Esophagus mucosa (tissue), 1 donor: ENCODE measurements at places on chromosomes 3 and 15. TPM values are rescaled to one million over a fixed set of nuclear protein-coding genes. Genes with fewer than 3 reads are reported as not detected.

SPATA12 gene
- not detected for total RNA-seq

GRCh38 chr3:20400281-20400680 is 214.3 kb upstream of the SGO1 start:
- no peak for ATAC-seq

- ATAC-seq: peak; percentile 33
These were observed 88.7 kb downstream of the SEMA5B start for GRCh38 chr3:122938783-122939425.

FRMD5 gene
- total RNA-seq: 0.20 TPM

FANCD2OS gene
- total RNA-seq: not detected

HTR3E gene
- not detected for total RNA-seq

- ATAC-seq: peak; percentile 36
These were observed 424 bp downstream of the EAF2 start for GRCh38 chr3:121835465-121835801.

DNA sequence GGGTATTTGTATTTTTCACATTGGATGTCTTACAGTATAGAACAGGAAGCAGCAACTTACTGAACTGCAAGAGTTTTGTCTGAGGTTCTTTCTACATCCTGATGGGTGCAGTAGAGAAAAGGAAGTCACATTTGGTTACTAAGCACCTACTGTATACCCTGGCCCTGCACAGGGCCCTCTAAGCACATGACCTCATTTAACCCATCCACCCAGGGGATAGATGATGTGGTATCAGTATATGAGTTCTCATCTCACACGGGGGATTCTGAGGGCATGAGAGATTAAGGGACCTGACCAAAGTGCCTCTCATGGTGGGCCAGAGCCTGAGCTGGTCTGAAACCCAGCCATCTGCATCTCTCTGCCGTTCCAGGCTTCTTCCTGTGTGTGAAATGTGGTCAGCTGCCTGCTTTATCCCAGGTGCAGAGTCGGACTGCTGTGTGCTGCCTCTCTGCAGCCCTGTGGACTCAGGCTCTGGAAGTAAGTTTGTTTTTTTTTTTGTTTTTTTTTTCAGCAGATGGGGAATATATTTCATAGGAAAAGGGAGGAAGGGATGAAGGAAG is 17.9 kb downstream of the SLC6A11 start:
- ATAC-seq: no peak

DUOX1 gene
- total RNA-seq: 114 TPM

GRCh38 chr15:85598718-85599398 is 195.9 kb downstream of the KLHL25 start:
- ATAC-seq: no peak

- ATAC-seq: no peak
These were observed 201.4 kb upstream of the ARHGEF26 start for GRCh38 chr3:153919773-153920172.

PAQR5 gene
- 13.6 TPM for total RNA-seq

DNA sequence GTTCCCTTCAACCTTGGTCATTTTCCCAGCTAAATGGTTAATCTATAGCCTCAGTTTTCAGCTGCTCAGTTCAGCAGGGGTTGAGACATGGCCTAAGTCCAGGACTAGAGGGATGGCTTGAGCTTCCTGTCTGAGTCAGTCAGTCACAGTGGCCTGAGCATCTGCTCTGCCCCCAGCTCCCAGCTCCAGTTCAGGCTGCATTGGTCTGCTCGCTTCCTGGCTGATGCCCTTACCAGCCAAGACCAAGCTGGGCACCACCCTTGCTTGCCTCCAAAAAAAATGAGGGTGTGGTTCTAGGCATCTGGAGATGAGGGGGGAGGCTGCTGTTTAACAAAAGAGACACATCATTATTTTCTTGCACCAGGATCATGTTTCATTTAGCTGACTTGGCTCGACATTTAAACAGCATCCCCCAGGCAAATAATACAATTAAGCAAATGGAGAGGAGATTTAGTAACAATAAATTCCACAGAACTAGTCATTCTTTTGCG is 70.7 kb downstream of the WNT5A start:
- ATAC-seq: no peak

GRCh38 chr3:47503033-47503432 is 10.5 kb downstream of the ELP6 start:
- no peak for ATAC-seq

LEO1 gene
- total RNA-seq: 16.8 TPM

DNA sequence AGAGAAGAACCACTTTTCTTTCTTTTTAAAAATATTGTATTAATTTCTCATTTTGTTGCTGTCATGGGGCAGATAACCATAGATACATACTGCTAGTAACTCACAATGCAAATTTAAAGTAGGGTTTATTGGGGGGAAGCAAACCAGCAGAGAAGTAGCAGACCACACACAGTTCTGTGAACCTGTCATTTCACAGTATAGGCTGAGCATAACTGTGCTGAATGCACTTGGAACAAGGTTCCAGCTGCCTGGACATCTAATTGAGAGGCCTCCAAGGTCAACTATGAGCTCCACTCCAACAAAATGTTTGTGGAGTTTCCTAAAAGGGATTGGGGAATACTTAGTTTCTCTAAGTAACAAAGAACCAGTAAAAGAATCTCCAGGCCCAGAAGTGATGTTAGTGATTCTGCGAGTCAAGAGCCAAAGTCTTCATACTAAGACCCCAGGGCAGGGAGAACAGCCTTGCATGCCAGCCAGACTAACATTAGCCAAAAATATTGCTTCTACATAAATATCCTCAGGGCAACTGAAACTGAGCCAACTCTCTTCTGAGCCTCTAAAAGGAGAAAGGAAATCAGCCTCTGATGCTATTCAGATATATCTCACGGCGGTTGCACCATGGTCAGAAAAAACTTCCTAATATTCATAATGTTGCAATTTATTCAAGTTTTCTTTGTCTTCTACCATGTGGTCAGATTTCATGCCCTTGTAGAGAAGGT is 856.4 kb upstream of the ALCAM start:
- ATAC-seq: no peak

DNA sequence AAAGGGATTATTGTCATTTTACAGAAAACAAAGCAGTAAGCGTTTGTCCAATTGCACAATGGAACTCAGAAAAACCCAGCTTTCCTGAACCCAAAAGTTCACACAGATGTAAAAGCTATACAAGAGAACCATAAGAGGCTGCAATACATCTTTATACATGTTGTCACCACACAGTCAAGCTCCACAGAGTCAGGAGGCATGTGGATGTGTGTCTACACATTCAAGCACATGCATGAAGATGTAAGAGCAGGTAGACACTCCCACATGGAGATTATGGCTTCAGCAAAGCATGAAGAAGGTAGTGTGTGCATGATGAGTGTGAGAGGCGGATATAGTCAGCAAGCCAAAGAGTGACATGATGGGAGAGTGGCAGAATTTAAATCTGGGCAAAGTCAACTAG is 124.7 kb upstream of the THBS1 start:
- ATAC-seq: peak; percentile 83

GMNC gene
- total RNA-seq: not detected

CTXN2 gene
- not detected for total RNA-seq

C3orf80 gene
- 5.9 TPM for total RNA-seq

EPHB3 gene
- 44.7 TPM for total RNA-seq

NSMCE3 gene
- 2.6 TPM for total RNA-seq

DNA sequence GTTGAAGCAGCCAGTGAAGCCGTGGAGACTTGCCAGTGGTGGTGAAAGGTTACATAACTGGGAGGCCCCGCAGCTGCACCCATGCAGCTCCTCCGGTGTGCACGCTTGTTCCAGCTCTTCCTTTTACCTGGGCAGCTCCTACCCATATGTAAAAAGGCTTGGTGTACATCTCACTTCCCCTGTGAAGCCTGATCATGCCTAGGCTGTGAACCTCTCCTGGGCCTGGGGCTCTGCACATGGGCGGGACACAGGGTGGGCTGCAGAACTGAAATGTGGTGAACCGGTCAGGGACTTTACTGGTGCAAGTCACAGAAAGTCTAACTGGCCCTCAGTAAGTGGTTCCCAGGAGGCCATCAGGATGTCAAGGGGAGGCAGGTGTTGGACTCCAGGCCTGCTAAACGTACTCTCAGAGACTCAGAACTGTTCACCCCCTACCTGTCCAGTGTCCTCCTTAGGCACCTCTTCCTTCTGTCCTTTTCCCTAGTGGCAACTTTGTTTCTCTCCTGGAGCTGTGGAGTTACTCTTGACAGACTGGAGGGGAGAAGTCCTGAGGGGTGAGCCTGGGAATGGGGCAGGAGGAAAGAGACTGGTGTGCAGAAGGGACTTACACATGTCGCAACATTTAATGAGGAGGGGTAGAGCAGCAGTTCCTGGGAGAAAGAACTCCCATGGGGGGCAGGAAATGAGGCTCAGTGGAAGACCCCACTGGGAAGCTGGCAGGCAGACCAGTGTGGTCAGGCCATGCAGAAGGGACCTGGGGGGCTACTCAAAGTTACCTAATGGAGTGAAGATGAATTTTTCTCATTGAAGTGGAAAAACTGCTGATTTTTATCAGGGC is 148.1 kb downstream of the EEFSEC start:
- no peak for ATAC-seq

RBP2 gene
- not detected for total RNA-seq

GRCh38 chr3:166993015-166993630 is 387.0 kb downstream of the ZBBX start:
- ATAC-seq: no peak

GRCh38 chr3:97971679-97972567 is at the start of gene RIOX2:
Gene RIOX2 (minus strand): TSS chr3:97972431. CDS start chr3:97967593, 4,838 bp downstream.
- peak; percentile 97 for ATAC-seq

DNA sequence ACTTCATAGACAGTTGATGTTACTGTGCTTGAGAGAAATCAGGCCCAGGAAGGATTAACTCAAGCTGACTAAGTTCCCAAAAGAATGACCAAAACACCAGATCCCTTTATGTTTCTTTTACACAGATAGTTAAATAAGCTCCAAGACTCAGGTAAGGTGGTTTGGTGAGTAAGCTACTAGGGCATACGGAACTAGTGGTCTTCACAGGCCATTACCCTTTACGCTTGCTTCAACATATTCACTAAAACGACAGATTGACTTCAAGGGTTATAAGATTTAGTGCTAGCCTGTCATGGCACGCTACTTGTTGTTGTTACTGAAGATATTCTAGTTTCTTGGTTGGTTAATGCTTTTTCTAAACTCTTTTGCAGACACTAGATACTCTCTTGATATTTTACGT is 369.3 kb downstream of the LPP start:
- no peak for ATAC-seq

- ATAC-seq: peak; percentile 39
These were observed 76.9 kb downstream of the UBP1 start for GRCh38 chr3:33363113-33363800.

GRCh38 chr3:47123857-47124256 is 40.1 kb downstream of the SETD2 start:
- no peak for ATAC-seq

DNA sequence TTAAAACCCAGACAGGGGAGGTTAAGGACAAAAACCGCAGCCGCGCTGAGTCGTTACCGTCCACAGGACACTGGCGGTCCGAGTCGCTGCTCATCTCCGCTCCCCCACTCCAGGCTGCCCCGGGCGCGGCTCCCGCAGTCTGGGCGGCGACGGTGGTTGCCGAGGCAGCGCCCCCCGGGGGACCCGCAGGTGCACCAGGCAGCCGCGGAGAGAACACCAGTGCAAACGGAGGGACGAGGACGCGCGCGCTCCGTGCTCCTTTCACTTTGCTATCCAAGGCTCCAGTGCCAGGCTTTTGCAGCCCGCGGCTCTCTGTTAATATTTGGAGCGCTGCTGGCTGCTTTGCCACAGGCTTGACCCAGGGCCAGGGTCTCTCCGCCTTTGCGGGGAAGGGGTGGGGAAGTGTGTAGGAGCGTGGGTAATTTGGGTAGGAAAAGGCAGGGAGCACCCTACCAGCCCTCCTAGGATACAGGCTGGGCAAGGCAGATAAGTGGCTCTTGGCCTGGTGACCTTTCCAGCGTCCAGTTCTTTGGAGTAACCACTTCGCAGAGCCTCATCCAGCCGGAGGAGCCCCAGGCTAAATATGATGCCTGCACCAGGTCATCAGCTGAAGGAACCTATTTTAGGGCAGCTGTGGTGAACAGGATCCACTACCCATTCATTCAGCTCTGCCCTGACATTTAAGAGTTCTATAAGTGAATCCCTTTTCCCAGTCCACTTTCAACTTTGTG is at the start of gene GADL1:
TSS of gene GADL1 (minus strand) at position 141 of the 731 bp plus-strand sequence. CDS start at position 94, 47 bp downstream.
- no peak for ATAC-seq

PCSK6 gene
- 6.7 TPM for total RNA-seq

GRCh38 chr3:153172796-153173757 is 11.1 kb downstream of the RAP2B start:
- ATAC-seq: peak; percentile 40

GRCh38 chr3:40313975-40314860 is 4.7 kb downstream of the EIF1B start:
- ATAC-seq: peak; percentile 38

SERINC4 gene
- total RNA-seq: 0.36 TPM

GAP43 gene
- not detected for total RNA-seq

LXN gene
- total RNA-seq: 8.4 TPM

GRCh38 chr15:23687143-23687470 is at the start of gene NDN:
Gene NDN (minus strand): TSS chr15:23687305. CDS start chr15:23687217, 88 bp downstream.
- ATAC-seq: peak; percentile 65
